Stimulated activated CD4-positive, alpha-beta T cell treated with anti-CD3 and anti-CD28 coated beads, Interleukin-15, amount 100 ng/mL, for 24 hours (primary cell): ENCODE measurements at places on chromosomes 16 and 17.
A peak's percentile ranks its signal among the peaks of the same experiment; 100 is the strongest.

DNA sequence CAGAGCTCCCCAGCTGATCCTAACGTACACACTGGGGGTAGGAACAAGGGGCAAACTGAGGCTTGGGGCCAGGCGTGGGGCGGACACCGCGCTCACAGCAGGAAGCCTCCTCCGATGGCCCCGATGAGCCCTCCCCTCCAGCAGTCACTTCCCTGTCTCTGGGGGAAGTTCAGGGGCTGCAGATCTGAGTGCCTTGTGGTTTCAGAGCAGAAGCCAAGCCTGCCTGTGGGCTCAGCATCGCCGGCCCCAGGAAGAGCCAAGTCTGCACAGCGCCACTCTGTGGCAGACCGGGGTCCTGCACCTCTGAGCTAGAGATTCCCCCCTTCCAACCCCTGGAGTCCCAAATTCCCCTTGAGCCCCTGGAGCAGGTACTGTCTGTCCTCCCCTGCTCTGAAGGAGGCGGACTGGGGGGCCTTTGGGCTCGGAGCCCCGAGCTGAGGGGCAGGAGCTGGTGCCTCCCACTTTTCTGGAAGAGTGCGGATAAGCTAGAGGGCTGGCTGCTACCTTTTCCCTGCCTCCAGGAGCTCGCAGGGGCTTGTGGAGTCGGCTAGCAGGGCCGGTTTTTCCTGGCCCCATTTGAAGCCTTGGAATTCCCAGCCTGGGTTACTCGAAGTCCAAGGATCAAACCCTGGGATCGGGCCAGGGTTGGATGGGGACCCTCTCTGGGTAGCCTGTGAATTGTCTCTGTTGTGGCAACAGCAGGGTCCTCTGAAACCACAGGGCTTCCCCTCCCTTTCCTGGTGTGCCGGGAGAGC, 2.9 kb downstream of the GSE1 start:
- peak; percentile 84 for DNase-seq

DNA sequence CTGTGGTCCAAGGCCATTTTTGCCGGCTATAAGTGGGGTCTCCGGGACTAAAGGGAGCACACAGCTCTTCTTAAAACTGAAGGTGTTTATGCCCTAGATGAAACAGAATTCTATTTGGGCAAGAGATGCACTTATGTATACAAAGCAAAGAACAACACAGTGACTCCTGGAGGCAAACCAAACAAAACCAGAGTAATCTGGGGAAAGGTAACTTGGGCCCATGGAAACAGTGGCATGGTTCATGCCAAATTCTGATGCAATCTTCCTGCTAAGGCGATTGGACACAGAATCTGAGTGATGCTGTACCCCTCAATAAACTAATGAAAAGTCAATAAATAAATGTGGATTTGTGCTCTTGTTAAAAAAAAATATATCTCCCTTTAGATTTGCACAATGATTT, 20.2 kb upstream of the SHISA9 start:
- no peak for DNase-seq

GRCh38 chr16:57758331-57759117, 23.0 kb downstream of the KATNB1 start:
- no peak for DNase-seq

DNA sequence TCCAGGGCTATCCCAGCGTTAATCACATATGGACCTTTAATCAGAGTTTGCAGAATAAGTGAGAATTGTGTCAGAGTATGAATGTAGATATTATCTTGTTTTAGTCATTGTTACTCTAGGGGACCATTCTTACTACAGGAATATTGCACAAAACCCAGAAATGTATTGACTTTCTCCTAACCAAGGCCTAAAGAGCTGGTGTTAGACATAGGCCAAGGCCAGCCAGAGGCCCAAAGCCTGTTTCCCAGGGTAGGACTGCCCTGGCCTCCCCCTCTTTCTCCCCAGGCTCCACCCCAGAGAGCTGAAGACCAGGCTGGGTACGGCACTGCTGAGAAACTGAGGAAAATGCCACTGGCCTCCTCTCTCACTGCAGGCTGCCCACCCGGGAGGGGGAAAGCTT, 41.9 kb upstream of the MEOX1 start:
- DNase-seq: no peak

- DNase-seq: no peak
These were observed 7.5 kb upstream of the KCNG4 start for GRCh38 chr16:84247331-84247730.

GRCh38 chr17:32349503-32349853, 479 bp upstream of the ZNF207 start:
- peak; percentile 23 for DNase-seq

GRCh38 chr16:86077243-86077940, 178.4 kb downstream of the IRF8 start:
- DNase-seq: no peak

DNA sequence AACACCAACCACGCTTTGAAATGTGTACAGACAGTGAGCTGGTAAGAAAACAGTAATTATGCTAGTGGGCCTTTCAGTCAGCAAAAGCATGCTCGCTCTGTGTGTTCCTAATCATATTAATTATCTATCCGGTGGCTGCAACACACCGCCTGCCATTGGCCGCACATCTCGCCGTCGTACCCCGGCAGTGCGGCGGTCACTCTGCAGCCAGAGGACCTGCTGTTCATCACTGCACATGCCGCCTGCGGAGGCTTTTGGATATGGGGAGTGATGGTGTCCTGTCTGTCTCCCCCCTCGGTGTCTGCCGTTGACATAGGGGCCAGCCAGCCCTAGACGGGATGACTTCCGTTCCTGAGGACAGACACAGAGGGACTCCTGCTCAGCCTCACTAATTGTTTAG, 68.5 kb downstream of the RPA1 start:
- no peak for DNase-seq
